NCI-H1436 (cell line): ENCODE measurements at places on chromosomes 4 and X.
A peak's percentile ranks its signal among the peaks of the same experiment; 100 is the strongest.

- DNase-seq, result no peak
Measured at GRCh38 chrX:129040124-129040523, 483.2 kb downstream of the SMARCA1 start.

- DNase-seq, result no peak
Measured at GRCh38 chrX:15151267-15152186, 118.4 kb downstream of the ASB9 start.

DNA sequence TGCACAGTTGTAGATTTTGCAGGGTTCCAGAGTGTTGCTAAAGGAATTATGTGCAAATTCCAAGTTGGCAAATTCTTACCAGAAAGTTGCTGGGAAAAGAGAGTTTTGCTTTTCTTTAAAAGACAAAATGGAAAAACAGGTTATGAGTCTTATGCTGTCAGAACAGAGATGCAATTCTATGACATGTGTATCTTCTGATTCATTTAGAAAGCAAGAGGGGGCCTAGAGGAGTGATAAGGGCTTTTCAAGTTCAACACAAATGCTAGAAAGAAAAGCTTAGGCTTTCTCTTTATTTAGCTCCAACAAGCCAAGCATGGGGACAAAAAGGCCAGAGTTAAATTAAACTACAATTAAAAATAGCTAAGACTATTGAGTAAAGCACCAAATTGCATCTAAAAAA is 72.4 kb upstream of the GATB start:
- DNase-seq, result no peak

DNA sequence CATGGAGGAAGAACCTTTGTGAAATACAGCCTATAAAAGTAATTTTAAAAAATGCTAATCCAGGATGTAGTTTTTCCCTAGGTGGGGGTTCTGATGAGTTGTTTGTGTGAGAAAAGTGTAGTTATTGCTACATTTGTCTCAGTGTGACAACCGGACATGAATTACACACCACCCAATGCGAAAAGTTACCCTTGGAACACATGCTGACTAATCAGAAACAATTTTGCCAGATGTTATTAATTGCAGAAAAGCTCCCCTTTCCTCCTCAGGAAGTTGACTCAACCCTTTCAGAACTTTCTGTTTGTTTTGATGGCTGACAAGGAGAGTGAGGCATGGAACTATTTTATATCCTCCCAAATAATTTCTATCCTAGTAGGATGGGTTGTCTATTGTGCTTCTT is 38.1 kb upstream of the EDA2R start:
- DNase-seq, result no peak

DNA sequence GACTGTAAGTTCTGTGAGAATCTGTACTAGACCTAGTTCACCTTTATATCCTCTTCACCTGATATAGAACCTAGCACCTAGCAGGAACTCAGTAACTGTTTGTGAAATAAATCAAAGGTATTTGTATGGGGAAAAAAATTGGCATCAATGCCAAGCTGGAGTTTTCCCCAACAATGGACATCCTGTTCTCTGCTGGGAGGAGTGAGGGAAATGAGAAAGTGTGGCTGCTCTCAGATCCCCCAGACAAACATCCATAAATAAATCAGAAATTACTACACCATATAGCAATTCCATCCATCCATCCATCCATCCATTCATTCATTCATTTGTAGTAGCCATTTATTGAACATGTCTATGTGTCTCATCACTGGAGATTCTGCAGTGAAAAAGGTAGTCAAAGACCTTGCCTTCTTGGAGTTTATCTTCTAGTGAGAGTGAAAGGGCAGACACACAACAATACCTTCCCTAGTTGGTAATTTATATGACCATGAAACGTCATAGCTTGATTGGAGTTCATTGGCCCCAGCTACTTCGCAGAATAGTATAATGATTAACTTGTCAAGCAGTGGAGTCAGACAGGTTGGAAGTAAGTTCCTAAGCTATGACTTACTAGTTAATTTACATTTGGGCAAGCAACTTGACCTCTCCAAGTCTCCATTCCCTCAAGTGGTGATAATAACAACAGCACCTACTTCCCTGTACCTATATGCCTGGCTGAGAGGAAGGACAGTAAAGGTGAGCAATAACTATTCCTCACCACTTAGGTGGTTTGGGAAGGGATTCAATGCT is 98.7 kb upstream of the KIT start:
- no peak for DNase-seq

- no peak for DNase-seq
Measured at GRCh38 chr4:184648313-184649025, 778 bp downstream of the CASP3 start.

DNA sequence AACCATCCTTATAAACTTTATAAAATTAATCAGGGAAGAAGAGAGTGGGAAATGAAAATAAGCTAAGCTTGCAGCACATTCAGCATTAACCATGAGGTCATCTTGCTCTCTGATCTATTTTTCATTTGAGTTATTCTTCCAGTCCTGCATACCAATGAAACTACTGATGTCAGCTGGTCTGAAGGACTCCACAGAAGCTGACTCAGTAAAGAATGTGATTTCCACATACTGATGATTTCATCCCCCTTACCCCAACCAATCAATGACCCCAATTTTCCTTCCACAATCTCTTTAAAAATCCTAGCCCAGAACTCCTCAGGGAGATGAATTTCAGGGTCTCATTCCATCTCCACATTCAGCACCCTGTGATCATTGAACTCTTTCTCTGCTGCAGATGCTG is 18.8 kb upstream of the DSPP start:
- DNase-seq, result no peak

DNA sequence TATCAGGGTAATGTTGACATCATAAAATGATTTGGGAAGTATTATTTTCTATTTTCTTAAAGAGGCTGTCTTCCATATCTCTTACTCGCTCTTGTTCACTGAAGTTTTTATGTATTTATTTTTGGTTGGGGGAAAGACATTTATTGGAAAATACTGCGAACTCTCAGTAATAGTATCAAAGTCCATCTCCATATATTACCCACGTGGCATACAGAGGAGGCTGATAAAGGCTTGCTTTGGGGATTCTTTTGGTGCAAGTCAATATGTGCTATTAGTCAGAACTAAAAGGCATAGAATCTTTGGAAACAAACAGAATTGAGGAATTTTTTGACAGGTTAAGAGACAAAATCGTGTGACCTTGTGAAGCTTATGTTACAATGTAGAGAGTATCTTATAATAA is 101.3 kb downstream of the NYX start:
- no peak for DNase-seq

DNA sequence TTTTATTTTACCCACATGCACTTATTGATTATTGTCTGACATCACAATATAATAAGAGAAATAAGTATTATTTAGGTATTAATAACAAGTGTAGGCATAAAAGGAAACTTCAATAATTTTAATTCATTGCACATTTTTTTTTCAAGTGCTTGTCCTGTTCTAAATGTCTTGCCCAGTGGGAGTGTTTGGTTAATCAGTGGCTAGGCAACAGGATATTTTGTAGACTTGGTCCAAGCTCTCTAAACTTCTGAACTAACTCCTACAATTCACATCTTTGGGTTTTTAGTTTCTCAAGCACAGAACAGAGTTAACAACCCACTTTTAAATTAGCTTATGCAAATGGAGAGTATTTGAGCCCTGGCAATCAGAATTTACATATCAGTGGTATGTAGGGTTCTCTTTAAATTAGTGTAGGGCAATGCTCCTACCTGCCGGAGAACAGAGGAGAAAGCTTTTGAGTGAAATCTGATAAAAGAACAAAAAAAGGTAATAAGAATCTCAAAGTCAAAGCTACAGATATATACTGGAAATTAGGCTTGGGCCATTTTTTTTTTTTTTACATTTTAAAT is 353.5 kb downstream of the ADGRL3 start:
- no peak for DNase-seq

- no peak for DNase-seq
Measured at GRCh38 chr4:150310159-150310895, 232.1 kb downstream of the DCLK2 start.

DNA sequence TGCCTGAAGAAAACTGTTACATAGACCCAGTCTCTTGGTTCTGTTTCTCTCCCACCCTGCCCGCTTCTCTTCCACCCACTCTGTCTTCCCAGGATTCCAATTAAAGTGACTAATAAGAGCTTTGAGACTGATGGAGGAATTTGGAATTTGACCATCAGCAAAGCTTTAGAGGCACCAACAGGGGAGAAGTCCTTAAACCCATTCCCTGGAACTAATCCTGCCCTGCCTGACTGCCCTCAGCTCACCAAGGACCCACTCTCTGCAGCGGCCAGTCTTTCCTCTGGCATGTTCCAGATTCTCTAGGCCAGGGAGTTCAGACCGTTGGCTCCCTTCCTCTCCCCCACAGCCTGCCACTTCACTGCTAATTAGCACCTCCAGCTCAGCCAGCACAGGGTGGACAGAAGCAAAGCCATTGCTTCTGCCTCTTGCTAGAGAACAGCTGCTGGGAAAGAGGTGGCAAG is 23.9 kb downstream of the SCD5 start:
- no peak for DNase-seq

DNA sequence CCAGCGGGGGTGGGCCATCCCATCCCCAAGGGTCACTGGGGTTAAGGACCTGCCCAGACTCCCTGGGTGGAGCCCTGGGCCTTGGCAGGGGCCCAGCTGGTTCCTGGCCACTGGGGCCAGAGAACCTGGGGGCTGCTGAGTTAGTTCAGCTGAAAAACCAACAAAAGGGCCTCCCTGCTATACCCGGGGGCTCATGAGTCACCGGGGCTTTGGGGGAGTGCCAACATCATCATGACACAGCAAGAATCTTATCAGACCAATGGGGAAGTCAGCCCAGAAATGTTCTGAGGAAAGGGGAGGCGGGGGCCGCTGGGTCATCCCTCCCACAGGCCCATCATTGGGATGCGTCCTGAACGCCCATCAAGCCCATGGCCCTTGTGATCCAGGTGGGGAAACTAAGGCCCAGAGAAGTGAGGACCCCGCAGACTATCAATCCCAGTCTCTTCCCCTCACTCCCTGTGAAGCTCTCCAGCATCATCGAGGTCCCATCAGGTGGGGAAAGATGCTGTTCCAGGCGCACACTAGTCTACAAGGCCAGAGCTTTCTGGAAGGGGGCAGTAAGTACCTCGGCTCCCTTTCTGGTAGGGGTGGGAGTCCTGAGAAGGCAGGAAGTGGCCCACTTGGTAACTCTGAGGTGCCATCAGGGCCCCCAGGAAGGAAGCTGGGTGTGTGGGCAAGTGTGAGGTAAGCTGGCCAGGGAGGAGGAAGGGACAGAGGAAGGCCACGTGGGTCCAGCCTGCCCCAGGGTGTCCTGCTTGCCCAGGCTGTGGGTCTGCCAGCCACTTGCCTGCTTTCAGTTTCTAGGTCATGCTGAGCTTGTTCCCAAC is 4.5 kb downstream of the G6PD start:
- DNase-seq, result peak; percentile 19

DNA sequence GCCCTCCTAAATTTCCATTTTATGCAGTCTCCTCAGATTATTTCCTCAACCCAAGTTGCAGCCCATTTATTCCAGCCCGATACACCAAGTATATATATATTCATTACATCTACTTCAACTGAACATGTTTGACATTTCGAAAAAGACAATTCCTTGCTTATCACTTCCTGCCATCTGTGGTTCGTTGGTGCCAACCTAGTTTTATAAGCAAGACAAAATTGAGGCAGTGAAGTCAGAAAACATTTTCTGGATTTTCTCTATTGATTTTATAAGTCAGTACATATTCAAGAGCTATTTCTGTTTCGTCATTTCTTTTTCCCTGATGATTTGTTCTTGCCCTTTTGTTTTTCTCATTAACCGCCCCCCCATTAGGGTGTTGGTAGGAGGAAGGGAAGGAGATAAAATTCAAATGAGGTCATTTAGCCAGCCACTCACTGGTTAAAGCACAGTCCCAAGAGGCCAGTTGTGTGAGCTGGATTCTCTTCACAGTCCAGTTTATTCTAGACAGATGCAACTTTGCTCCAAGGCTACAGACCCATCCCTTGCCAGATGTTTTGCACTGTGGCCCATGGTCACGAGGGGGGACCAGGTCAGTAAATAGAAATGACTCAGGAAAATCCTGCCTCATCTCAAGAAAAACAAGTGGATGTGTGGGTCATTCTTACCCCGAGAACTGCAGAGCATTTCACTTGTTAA is 20.3 kb upstream of the VEGFD start:
- DNase-seq, result no peak

GRCh38 chr4:77471821-77472495 is 133.7 kb upstream of the CXCL13 start:
- DNase-seq, result no peak

DNA sequence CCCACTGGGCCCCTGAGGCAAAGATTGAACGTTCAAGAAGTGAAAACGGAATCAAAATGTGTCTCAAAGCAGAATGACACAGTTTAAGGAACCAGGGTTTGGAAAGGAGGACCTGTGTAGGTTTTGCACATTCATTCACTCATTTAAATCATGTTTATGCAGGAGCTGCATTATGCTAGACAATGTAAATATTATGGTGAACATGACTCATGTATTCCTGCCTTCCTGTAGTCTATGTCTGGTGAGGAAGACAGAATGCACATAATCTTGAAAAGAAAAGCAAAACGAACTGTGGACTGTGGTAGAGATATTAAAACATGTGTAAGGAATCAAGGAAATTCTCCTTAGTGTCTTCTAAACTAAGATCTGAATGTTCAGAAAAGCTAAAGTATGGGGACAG is 311.8 kb upstream of the SMIM31 start:
- DNase-seq, result no peak

- DNase-seq, result no peak
Measured at GRCh38 chrX:109299091-109299490, 182.8 kb downstream of the GUCY2F start.

DNA sequence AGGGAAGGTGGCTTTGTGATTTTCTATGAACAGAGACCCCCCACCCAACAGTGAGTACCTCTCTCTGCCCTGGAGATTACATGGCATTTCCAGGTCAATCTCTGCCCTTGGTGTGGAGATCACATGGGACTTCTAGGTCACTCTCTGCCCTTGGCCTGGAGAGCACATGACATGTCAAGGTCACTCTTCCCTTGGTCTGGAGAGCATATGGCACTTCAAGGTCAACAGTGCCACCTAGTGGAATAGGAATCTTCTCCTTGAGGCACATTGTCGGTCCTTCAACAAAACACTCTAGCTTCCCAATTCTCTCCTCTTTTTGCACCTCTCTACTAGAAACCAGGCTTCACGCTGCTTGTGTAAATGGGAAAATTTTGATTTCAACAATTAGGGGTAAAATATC is 66.2 kb upstream of the TACR3 start:
- no peak for DNase-seq

- DNase-seq, result peak; percentile 42
Measured at GRCh38 chrX:111869639-111870034, 6.3 kb upstream of the TRPC5OS start.

DNA sequence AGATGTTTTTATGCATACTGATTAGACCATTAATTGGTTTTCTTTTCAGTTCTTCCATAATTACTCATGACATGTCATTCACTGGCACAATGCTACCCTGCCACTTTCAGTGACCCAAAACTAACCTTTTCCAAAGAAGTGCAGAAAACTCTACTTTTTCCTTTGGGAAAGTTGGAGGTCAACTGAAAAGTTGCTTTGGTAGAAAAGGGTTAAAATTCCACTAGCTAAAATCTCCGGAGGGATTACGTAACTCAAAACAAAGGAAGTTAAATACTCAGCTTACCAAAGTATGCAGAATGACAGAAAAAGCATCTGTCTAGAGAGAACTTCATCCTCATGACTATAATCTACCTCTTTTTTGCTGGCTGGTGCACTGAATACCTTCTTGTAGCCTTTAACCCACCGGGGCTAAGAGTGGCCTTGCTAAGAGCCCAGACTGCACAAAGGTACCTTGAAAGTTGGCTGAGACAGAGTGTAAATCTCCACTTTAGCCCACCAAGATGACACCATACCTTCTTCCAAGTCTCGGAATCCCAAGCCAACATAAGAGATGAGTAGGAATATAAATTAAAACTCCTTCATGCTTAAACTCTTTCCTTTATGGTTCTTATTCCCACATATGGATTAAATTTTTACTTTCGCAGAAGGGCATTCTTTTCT is 1099.5 kb upstream of the INTU start:
- DNase-seq, result no peak
